CD4-positive, alpha-beta T cell treated with Interleukin-6 at 100 ng/mL for 8 hours (primary cell): ENCODE measurements at places on chromosomes 3 and 15.

DNA sequence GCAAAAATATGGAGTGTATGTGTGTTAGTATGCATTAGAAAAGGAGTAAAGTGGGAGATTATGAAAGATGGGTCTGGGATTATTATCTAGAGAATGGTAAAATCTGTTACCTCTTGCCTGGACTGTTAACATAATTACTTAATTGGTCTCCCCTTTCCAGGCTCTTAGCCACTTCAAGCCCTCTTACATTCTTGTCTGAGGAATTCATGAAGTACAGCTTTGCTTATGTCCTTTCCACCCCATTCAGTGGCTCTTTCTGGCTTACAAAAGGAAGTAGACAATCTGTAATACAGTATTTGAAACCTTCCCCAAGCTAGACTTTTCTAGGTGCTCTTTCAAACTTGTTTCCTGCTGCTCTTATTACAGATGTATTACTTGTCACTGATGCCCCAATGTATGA, 129.8 kb downstream of the MBNL1 start:
- DNase-seq = no peak

DNA sequence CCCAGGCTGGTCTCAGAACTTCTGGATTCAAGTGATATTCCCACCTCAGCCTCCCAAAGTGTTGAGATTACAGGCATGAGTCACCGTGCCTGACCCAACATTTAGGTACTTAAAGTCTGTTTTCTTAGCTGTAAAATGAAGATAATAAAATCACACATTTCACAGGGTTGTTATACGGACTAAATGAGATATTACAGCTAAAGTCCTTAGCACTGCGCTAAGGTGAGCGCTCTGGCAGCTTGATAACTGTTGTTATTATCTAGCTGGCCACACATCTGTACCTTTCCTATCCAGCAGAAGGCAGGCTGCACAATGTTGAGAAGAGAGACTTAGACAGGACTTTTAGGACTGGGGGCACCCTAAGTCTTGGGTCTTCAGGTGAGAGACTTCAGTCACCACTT, 2.7 kb upstream of the LIPH start:
- no peak for DNase-seq

- no peak for DNase-seq
These were observed 14.6 kb upstream of the IL17RD start for GRCh38 chr3:57179580-57180410.

DNA sequence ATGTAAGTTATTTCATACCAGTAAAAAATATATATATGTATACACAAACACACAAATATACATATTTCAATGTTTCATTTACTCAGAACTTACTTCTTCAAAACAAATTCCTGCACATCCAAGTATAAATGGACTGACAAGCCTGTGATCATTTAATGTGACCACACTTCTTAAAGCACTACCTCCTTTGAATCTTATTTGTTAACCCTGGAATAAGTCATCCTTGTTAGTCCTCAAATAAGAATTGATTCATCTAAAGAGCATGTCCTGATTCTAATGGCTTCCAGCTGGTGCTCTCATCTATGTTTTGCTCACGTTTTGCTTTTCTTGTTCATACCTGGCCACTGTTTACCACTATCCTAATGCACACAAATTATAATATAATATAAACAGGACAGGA, 103.9 kb upstream of the UBP1 start:
- no peak for DNase-seq

- no peak for DNase-seq
These were observed at the start of gene ACP3 for GRCh38 chr3:132317229-132317948. TSS of gene ACP3 (plus strand) at chr3:132317407. CDS start at chr3:132317457, 50 bp downstream.

- no peak for DNase-seq
These were observed 85.1 kb upstream of the CSPG5 start for GRCh38 chr3:47663630-47664240.

- no peak for DNase-seq
These were observed 121.2 kb upstream of the NR2F2 start for GRCh38 chr15:96209285-96209735.

DNA sequence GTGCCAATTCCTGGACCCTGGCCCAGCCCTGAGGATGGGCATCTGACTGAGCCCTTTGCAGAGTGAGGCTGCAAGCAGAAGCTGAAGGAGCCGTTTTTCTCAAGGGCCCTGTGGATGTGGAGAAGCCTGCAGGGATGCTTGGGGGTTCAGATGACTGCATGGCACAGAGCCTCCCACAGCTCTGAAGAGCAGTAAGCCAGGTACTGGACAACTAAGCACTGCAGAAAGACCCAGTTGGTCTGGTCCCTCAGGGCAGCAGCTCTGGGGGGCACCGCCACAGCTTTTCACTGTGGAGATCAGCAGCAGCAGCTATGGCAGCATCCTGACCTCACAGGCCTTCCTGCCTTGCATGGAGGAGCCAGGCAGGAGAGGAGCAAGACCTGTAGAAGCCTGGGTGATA, 67.6 kb downstream of the CRYGS start:
- DNase-seq = no peak

DNA sequence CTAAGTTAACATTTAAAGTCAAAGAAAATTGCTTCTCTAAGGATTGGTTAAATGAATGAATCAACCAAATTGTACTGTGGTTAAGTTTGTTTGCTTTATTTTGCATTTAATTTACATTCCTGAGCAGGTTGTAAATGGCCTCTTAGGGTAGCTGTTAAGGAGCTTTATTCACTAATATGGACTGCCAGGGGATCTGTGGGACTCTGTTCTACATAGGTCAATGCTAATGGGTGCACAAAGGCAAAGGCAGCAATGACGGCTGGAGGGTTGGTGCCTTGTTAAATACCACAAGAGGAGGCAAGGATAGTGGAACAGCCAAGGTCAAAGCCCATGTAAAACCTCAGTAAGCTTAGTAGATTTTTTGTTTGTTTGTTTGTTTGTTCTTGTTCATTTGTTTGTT, 89.3 kb upstream of the P2RY1 start:
- DNase-seq = no peak

DNA sequence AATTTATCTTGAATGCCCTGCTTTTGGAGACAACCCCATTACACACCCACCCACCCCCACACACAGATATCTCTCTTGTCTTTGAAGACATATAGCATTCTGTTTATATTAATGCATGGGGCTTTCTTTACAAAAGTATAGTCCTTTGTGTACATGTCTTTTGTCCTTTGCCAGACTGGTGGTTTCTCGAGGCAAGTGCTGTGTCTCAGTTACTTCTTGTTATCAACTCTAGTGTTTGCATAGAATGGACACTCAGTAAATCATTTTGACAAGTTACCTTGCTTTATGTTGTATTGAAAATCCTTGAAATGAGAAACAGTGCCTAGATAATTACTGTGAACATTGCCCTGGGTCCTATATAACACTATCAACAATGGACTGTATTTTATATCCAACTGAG, 33.9 kb downstream of the KBTBD8 start:
- DNase-seq = no peak

GRCh38 chr3:45841420-45841756, 531 bp downstream of the LZTFL1 start:
- DNase-seq = peak; percentile 8

GRCh38 chr15:39833515-39833981, 50.9 kb upstream of the FSIP1 start:
- no peak for DNase-seq

DNA sequence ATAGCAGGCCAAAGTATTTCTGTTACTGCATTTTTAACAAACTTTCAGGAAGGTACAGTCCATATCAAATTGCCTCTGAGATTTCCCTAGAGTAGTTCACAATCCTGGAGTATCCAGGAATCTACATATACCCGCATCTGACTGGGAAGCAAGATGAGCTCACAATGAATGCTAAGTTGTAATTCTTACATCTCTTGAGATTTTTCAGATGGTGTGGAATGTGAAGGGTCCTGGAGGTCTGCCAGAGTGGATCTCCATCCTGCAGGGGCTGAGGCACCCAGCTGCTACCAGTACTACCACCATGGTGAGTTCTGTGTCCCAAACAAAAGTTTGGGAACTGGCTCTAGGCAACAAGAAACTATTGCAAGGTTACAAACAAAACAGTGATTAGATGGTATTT, 156.7 kb upstream of the CCDC54 start:
- no peak for DNase-seq

- no peak for DNase-seq
These were observed 488.7 kb downstream of the RSL24D1 start for GRCh38 chr15:54707805-54708752.

DNA sequence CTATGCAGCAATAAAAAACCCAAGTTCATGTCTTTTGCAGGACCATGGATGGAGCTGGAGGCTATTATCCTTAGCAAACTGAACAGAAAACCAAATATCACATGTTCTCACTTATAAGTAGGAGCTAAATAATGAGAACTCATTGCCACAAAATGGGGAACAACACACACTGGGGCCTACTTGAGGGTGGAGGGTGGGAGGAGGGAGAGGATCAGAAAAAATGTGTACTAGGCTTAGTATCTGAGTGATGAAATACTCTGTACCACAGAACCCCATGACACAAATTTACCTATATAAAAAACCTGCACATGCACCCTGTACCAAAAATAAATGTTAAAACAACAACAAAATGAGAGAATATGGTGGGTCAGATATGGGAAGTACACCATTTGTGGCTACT, 49.6 kb upstream of the AADACL2 start:
- no peak for DNase-seq

DNA sequence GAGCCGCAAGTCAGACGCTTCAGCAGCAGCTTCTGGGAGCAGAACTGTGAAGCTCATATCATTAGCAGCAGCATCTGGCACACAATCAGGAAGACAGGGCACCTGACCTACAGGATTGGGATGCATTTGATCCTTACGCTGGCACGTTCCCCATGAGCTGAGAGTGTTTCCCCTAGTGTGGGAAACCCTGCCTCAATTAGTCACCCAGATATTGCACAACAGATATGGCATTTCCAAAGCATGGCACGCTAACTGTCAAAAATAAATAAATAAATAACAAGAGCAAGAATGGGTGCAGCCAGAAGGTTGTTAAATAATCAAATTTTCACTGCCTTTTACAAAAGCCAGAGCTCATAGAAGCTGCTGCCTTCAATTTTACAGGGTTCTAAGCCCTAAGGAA, 189.6 kb upstream of the THBS1 start:
- DNase-seq = no peak

DNA sequence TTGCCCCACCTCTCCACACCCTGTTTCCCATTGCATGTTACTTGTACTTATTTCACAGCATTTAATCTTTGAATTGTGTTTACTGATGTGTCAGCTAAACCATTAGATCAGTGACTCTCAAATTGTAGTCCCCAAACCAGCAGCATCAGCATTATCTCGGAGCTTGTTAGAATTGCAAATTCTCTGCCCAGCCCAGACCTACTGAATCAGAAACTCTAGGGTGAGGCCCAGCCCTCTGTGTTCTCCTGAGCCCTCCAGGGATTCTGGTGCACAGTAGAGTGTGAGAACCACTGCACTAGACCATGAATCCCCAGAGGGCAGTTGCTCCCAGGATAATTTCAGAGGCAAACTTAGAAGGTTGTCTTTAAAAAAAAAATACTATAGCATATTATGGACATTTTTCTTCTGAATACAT, 13.0 kb downstream of the PLD1 start:
- DNase-seq = no peak

DNA sequence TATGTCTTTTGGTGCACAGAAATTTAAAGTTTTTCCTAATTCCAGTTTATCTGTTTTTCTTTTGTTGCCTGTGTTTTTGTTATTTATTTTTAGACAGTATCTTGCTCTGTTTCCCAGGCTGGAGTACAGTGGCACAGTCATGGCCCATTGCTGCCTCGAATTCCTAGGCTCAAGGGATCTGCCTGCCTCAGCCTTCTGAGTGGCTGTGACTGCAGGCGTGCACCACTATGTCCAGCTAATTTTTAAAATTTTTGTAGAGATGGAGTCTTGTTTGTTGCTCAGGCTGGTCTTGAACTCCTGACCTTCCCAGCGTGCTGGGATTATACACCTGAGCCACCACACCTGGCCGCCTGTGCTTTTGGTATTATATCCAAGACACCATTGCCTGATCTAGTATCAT, 22.8 kb downstream of the KAT2B start:
- no peak for DNase-seq

DNA sequence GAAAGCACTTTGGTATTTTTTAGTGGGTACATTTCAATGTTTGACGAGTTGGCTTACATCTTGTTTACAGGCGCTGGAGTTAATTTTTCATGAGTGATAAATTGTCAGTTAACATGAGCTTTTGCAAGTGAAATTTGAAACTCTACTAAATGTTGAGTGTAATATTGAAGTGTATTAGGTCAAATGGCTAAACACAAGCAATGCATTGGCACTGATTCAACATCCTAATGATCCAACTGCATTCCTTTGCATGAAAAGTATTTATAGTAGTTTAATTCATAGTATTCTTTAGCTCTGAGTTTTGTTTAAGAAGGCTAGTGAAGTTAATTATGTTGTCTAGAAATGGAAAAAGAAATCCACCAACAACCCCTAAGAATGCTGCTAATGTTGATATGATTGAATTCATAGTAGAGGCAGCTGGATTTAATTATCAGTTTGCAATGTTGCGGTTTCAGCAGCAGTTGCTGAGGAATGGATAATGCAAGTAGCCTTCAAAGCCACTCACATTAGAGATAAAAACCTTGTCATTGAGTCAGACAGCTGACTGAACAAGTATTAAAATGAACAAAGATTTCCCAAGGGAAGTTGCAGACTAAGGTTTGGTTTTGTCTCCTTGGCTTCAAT, 245.6 kb upstream of the GOLIM4 start:
- DNase-seq = no peak

DNA sequence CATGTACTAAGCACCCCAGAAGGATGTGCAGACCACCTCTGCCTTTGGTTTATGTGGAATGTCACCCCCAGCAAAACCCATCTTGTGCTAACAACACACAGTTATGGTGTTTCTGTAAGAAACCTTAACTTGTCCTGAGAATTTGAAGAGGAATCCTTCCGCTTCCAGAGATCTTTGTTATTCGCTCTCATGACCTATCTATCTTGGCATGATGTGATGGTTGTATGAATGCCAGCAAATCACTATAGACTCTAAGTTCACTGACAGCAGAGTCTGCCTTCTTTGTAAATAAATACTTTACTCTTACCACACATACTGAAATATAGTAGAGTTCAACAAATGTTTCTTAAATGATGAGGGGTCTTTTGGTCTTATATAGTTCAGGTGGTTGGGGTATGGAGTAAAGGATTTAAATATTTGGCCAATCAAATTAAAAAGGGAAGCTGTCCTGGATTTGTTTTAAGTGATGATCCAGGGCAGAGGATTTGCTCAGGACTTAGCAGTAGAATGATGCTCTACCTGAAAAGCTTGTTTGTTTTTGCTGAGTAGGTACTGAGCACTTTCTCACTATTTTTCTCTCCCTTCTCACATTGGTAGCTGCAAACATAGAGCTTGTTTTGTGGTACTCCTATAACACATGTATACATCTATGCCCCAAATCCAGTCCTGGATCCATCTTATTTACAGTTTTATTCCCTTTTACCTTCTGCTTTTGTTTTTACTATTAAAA, 27.9 kb upstream of the RTP1 start:
- no peak for DNase-seq
